Sciatic nerve (tissue), 2 donors: ENCODE measurements at places on chromosomes 12 and 14. TPM values are rescaled to one million over a fixed set of nuclear protein-coding genes. Genes with fewer than 3 reads are reported as not detected.

The NPFF gene
- total RNA-seq: not detected

The AQP2 gene
- total RNA-seq: not detected

The SLC24A4 gene
- 3.6 TPM for total RNA-seq

The RAD51AP1 gene
- total RNA-seq: 1.4 TPM

The KRT73 gene
- not detected for total RNA-seq

The BDKRB1 gene
- 3.6 TPM for total RNA-seq

The IFI27 gene
- total RNA-seq: 219 TPM
